Stimulated activated CD4-positive, alpha-beta T cell treated with anti-CD3 and anti-CD28 coated beads, Interleukin-1b, Interleukin-23, amount 100 ng/mL, for 1 hour (primary cell): ENCODE measurements at places on chromosomes 4 and X.

GRCh38 chrX:112967341-112967740, 126.7 kb upstream of the AMOT start:
- no peak for DNase-seq

DNA sequence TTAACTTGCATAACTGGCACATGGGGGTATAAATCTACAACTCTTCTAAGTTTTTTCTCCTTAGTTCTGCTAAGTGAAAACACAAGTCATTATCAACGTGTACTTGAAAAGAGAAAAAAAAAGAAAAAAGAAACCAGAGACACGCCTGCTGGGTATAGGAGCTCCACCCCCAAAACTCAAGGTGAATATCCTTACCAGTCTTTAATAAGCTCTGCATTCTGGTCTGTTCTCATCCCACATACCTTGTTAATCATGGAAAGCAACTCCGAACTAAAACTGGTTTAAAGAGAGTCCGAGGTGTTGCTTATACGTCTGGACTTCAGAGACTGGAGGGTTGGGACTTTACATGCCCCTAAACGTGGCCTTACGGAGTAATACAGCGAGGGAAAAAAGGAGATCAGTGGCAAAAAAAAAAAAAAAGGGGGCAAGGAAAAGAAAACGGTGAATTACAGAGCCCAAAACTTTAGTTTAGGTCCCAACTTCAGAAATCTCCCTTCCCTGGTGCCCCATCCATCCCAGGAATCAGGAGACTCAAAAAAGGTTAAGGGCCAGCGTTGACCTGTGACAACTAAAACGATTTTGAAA, 1.0 kb downstream of the PGRMC2 start:
- no peak for DNase-seq

DNA sequence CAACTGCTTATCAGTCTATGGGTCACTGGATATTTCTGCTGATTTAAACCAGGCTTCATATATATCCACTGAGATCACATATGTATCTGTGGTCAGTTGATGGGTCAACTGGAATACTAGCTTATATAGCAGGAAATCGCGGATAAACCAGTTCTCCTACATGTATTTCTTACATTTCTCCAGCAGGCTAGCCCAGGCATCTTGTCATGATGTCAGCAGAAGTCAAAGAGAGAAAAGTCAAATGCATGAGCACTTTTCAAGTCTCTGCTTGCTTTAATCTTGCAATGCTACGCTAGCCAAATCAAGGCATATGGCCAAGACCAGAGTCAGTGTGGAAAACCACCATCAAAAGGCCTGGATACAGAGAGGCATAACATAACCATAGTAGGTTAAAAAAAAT, 1008.8 kb upstream of the DIAPH2 start:
- DNase-seq: no peak

DNA sequence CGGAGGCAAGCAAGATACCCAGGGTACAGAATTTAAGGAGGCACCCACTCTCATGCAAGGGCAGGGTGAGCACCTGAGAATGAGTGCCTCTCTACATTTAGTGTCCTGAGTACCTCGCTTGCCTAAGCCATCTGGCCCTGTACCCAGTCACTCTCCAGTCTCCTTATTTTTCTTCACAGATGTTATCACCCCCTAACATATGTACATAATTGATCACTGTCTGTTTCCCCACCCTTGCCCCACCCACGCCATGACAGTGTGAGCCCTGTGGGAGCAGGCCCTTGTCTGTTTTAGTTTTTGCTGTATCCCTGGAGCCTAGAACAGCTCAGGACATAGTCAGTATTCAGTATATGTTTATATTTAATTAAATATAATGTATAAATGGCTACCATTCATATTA, 113.6 kb downstream of the SPRY1 start:
- DNase-seq: no peak

DNA sequence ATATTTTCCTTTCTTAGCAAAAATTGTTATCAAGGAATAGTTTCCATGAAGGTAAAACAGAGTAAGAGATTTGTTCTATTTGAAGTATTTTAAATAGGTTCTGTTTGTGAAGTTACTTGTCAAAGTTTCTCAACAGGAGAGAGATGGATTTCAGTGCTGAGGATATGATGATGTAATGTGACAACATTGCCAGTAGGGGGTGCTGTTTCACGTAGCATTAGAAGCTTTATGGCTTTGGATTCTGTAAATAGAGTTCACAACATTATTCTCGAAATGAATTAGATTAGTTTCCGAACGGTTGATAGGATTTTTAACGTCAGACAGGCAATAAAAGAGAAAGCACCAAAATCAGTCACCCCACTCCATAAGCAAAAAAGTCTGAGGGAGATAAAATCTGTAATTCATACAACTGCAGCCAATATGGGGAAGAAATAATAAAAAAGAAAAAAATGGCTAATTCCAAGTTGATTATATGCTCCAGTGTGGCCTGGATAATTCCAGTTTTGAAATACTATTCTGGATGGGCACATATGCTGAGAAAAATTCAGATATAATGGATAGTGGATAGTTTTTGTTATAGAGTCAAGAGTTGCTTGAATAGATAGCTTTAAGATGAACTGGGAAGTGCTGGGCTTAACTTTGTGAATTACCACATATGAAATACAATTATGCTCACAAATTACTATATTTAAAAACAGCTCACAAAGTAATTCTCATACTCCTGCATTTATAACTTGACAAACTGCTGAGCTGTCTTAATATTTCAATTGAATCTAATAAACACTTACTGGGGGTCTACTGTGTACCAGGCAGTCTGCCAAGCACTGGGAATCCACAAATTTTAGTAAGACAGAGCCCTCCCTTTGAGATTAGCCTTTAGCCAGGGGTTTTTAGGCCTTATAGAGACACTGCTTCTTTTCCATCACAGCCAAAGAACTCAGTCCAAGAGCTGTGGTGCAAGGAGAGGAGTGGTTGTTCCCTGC, 109.1 kb downstream of the GPAT3 start:
- DNase-seq: no peak

- DNase-seq: no peak
Measured at GRCh38 chrX:132086672-132087071, 41.1 kb downstream of the FRMD7 start.

GRCh38 chr4:41069257-41069656, 145.1 kb downstream of the APBB2 start:
- no peak for DNase-seq

DNA sequence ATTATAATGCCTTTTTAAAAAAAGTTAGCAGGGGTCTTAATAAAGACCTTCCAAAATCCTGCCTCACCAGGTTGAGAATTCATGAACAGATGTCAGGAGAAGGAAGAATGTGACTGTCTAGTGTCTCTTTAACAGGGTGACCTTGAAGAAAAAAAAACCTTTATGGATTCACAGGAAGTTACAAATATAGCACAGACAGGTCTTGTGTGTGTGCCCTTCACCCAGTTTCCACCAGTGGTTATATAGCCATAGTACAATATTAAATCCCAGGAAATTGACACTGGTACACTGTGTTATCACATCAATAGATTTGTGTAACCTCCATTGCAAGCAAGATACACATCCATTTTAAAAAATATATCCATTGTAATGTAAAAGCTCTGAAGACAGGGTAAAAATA, 43.7 kb downstream of the HADH start:
- DNase-seq: no peak

DNA sequence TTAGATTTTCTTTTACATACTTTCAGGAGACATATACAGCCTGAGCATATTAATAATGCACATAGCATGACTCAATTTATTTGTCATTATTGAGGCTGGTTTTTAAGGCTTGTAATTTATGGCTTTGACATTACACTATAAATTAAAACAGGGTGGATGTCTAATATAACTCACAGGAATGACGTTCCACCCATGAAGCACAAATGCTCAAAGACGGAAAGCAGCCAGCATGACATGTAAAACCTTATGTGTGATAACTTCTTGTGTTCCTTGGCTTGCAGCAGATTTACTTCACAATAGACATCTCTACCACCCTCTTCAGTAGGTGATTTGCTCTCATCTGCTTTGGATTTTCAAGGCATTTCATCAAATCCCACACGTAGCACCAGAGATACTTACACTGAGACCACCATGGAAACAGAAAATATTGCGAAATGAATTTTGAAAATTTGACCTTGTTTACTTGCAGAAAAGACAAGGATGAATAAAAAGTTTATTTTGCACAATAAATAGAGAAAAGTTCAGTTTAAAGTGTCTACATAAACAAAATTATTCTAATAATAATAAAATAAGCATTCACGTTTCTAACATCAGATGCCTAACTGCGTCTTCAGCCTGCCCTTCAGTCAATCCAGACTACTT, 64.7 kb upstream of the BTC start:
- DNase-seq: no peak

GRCh38 chr4:60884587-60884986, 315.5 kb upstream of the ADGRL3 start:
- no peak for DNase-seq

- DNase-seq: no peak
Measured at GRCh38 chr4:181874602-181875001, 368.6 kb upstream of the TENM3 start.
